ENCODE measurements at places on chromosomes 1 and 21.
A peak's percentile ranks its signal among the peaks of the same experiment; 100 is the strongest.

DNA sequence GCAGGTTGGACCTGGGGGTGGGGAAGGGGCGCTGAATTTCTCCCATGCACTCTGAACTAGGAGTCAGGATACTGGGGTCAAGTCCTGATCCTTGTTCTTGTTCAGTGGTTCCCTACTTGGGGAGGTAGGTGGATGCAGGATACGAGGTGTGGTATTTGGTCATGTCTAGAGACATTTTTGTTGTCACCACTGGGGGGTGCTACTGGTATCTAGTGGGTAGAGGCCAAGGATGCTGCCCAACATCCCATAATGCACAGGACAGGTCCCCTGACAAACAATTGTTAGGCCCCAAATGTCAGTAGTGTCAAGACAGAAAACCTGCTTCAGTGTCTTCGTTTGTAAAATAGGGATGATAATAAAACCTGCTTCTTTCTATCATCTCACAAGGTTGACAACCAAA is 259.0 kb upstream of the FOXD3 start:
- DNase-seq = peak; percentile 48

- DNase-seq = no peak
Observed at GRCh38 chr1:66304128-66304527, 229.8 kb upstream of the SGIP1 start.

DNA sequence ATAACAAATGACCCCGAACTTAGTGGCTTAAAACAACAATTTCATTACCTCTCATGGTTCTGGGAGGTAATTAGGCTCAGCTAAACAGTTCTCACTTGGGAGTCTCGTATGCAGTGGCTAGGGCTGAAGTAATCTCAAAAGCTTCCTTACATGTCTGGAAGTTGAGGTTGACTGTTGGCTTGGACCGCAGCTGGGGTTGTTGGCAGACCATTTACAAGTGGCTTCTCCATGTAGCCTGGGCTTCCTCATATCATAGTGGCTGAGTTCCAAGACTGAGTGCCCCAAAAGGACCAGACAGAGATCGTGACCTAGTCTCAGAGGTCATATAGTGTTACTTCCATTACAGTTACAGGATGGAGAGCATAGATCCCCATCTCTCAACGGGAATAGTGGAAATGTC is 2.4 kb upstream of the POGZ start:
- DNase-seq = no peak

- DNase-seq = no peak
Observed at GRCh38 chr1:67191668-67192520, 25.6 kb downstream of the IL23R start.

DNA sequence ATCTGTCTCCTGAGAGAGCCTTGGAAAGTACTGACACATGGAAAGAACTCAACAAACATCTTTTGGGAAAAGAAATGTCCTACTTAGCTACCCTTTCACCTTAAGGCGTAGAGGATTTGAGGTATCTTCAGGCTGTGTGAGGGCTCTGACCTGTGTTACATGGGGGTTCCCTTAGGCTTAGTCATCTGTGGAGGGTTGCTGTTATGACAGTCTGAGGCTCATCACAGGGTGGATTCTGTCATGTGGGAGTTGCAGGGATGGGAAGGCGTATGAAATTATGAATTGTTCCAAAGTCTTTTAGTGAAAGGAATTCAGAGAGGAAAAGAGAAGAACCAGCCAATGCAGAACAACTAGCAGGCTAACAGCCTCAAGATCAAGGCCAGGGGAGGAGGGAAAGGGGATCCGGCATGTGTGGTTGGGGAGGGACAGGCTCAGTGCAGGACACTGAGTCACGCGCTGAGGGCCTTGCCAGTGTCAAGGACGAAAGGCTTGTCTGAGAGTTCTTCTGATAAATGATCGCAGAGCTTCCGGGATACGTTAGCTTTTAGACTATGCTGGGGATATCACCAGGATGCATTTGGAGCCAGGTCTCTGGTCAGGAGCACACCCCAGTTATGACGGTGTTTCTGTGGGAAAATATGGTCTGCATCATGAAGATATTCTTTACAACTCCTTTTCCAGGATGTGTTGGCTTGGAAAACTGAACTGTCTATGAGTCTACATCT is 24.6 kb upstream of the PLA2G2C start:
- DNase-seq = no peak

DNA sequence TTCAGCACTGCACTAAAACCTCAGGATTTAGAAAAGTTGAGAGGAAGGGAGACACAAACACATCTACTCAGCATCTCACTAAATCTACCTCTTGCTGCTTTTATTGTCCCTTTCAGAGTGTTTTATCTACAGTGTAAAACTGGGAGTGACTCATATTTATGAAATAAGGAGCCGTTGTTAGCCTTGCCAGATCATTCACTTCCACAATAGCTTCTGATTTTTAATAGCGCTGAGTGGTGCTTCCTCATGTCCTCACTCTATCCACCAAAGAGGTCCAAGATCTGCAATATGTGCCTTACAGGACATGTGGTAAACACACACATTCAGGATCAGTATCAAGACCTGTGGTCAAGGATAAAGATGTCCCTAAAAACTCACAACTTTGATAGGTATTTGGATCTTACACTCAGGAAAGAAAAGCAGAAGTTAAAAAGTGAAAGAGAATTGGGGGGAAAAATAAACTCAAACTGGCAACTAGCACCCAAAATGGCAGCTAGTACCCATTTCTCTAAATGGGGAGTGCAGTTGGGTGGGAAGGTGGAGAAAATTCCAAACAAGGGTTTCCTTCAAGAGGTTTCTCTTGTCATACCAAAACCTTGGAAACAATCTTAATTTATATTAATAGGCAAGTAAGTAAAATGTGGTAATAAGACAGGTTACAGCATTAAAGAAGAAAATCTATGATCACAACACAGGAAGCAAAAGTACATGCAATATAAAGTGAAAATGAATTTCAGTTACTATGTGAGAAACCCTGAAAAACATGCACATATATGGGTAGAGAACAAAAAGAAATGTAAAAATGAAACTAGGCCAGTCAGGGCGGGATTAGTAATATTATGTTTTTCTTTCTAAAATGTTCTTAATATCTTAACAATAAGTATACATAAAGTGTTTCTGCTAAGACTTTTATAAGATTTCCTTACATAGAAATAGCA is 15.9 kb downstream of the DUSP10 start:
- DNase-seq = no peak

- peak; percentile 77 for DNase-seq
Observed at GRCh38 chr1:147541672-147542568, 619 bp downstream of the BCL9 start.

- no peak for DNase-seq
Observed at GRCh38 chr21:18252256-18252655, 7.6 kb downstream of the CHODL start.

DNA sequence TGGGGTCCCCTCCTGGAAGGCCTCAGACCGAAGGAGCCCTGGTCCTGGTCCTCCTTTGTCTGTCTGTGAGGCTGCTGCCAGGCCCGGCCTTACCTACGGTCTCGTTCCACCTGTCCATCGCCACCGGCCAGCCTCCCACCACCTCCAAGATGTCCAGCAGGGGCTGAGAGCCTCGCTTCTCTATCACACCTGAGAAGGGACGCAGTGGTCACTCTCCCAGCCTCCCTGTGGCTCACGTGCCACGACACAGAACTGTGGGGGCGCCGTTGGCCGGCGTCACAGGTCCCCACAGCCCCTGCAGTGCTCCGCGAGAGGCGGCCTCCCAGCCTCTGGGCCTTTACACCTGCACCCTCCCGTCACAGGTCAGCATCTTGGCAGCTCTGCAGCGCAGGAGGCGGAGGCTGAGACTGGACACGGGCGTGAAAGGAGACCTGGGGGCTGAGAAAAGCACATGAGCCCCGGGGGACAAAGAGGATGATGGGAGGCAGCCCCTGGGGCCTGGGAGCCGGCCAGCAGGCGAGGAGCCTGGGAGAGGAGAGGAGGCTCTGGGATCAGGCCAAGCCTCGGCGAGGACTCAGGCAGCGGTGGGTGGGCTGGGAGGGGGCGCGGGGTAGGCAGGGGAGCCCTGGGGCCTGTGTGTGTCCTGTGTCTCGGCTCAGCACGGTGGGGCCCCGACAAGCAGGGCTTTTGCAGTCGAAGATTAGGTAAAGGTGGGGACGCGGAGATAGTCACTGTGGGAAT is 20.5 kb downstream of the PRXL2B start:
- no peak for DNase-seq

GRCh38 chr1:87295445-87296110 is 33.1 kb upstream of the LMO4 start:
- no peak for DNase-seq

GRCh38 chr1:196309386-196309785 is 298.9 kb downstream of the KCNT2 start:
- DNase-seq = peak; percentile 40

GRCh38 chr1:41282679-41283317 is 40.7 kb upstream of the SCMH1 start:
- peak; percentile 83 for DNase-seq

DNA sequence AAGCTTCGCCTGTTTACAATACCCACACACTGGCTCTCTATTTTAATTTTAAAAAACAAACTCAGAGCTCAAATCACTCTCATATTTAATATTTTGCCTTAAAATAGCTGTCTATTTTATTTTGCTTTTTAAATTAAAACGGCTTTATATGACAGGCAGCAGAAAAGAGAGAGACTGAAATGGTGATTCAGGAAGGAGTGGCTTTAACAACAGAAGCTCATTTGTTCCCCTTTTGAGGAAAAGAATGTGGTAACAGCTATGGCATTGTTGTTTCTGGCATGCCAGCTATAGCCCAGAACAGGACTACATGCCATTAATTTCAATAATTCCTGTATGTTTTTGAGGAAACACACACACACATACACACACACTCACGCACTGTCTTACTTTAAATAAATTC is 234.2 kb upstream of the PTBP2 start:
- DNase-seq = no peak

- DNase-seq = no peak
Observed at GRCh38 chr1:94271373-94271772, 34.0 kb upstream of the ARHGAP29 start.

GRCh38 chr1:74971982-74972381 is 162.2 kb upstream of the LHX8 start:
- DNase-seq = no peak

DNA sequence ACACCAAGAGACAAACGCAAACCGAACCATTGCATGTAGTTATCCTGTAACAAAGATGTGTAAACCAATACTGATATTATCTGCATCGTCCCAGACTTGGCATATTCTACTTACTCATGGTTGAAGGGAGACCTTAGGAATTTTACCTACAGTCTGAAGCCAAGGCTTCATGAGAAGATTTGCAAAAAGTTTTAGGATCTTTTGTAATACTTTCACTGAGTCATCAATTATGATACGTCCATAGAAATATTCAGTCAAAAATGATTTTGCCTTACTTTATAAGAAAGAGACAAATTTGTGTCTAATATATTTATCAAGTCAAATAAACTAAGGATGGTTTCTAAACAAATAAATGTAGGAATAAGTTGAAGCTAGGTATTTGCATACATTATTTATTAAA is 1176.1 kb upstream of the ADGRL2 start:
- no peak for DNase-seq

DNA sequence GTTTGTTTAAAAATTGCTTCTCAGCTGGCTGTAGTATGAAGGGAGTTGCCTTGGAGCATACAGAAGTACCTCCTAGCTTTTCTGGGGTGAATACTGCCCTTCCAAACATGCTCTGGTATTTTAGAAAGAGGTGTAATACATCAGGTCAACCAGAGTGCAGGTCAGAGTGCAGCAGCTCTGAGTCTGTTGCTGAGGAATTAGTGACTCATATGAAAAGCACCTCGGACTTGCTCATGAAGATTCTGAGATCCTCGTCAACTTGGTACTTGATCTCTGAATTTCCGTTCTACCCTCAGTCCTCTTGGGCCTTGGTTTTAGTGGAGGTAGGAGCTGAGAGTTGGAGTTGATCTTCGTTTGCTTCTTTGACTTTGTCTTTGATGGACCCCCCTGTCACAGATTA is 67.3 kb downstream of the NOS1AP start:
- no peak for DNase-seq

- peak; percentile 66 for DNase-seq
Observed at GRCh38 chr21:33478935-33479678, 667 bp downstream of the TMEM50B start.

DNA sequence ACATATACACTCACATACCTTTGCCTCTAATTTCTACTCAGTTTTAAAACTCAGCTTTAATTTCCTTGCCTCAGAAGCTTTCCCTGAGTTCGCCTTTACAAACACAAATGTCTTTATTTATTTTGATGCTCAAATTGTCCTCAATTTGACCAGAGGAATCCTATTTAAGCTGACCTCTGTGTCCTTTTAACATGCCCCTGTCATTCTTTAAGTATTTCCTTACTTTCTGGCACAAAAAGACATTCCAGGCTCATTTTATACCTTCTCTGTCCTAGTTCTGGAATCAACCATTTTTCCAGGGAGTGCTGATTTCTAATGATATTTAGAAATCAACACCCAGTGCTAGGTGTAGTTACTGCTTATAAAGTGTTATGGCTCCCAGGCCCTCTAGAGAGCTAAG is 82.5 kb downstream of the OSBPL9 start:
- no peak for DNase-seq
